ENCODE measurements at places on chromosomes 7 and 10.

DNA sequence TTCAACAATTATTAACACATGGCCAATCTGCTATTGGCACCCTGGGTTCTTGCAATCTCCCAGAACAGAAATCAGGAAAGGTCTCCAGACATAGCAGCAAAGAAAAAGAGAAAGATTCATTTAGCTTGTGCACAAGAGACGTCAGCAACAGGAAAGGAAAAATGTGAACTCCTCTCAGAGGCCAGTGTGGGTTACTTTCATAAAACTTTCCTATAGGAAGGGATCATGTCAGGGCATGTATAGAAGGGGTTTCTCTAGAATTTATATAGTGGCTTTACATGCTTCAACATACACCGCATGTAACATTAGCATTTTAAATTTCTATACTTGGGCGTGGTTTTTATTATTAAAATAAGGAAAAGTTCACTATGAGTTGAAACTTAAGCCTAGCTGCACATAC, 725.1 kb downstream of the SORCS1 start:
- DNase-seq = no peak

DNA sequence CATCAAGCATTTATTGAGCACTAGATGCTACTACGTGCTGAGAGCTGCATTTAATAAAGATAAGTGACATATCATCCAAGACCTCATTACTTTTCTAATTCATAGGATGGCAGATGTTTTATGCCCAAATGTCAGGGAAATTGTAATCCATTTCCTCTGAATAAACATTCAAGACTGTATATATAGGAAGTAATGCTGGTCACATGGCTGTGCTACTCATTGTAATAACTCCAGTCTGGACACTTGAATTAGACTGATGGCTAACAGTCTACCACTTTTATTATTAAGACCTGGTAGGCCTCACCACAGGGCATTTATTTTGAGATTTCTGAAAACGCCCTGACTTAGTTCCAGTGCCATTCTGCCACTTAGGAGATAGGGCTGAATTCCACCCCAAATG, 36.6 kb downstream of the PIK3AP1 start:
- DNase-seq = no peak

DNA sequence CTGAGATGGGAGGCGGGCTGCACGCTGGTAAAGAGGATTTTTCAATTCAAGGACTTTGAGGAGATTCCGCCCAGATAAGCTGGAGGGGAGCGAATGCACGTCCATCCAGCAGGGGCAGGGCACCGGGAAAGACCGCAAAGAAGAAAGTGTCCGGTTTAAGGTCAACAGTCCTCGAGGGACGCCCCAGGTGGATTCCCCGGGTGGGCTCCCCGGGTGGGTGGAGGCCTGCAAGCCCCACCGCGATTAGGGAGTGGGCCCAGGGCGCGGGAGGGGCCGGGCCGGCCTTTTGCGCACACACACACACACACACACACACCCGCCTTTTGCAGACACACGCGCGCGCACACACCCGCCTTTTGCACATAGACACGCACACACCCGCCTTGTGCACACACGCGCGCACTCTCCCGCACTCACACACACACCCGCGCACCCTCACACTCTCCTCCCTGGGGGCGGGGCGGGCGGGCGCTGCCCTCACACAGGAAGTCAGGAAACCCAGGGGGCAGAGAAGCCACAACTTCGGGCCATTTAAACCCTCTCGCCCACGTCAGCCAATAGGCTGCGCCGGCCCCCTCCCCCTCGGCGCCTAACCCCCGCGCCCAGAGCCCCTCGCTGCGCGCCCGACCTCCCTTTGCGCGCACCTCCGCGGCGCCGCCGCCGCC, 615 bp downstream of the ARHGAP12 start:
- DNase-seq = peak; percentile 17

GRCh38 chr10:123236126-123236525, 81.9 kb downstream of the BUB3 start:
- DNase-seq = no peak

DNA sequence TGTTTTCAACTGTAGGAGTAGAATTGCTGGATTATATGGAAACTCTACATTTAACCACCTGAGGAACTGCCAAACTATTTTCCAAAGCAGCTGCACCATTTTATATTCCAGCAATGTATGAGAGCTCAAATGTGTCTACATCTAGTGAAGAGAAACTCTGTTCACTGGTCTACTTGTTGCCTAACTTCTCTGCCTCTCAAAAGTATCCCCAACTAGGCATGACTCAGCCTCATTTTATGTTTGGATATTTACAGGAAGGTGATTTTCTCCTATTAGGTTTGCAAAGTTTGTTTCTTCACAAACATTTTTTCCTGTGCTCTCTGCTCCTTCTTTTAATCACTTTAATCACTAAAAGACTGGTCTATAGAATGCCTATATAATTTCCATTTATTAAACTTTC, 37.1 kb upstream of the SRI start:
- no peak for DNase-seq

DNA sequence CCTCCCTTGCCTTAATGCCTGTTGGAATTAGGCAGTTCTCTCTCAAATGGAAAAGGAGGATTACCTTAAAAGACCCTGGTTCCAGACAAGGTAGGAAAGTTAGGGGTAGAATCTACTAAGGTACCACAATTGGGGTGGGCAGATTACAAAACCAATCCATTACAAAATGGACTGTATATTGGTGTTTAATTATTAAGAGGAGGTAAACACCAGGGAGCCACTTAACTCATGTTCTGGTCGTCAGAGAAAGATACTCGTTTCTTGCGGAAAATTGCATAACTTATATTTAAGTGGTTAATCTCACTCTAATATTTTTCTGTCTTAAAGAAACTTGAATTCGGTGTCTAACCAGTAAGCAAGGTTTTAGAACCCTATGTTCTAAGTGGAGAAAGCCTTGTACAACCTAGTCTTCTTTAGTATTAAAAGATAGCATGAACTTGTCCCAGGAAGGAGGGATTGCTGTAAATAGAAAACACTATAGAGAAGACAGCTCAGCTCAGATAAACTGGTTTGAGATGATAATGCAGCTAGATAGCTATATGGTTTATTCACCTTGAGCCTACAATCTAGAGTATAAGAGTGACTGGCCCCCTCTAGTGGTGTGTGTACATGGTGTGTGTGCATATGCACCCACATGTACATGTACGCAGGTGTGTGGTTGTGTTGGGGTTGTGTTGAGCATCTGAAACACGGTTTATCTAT, 58.0 kb upstream of the STRIP2 start:
- peak; percentile 4 for DNase-seq

GRCh38 chr10:50629495-50630122, 5.9 kb upstream of the SGMS1 start:
- DNase-seq = no peak

DNA sequence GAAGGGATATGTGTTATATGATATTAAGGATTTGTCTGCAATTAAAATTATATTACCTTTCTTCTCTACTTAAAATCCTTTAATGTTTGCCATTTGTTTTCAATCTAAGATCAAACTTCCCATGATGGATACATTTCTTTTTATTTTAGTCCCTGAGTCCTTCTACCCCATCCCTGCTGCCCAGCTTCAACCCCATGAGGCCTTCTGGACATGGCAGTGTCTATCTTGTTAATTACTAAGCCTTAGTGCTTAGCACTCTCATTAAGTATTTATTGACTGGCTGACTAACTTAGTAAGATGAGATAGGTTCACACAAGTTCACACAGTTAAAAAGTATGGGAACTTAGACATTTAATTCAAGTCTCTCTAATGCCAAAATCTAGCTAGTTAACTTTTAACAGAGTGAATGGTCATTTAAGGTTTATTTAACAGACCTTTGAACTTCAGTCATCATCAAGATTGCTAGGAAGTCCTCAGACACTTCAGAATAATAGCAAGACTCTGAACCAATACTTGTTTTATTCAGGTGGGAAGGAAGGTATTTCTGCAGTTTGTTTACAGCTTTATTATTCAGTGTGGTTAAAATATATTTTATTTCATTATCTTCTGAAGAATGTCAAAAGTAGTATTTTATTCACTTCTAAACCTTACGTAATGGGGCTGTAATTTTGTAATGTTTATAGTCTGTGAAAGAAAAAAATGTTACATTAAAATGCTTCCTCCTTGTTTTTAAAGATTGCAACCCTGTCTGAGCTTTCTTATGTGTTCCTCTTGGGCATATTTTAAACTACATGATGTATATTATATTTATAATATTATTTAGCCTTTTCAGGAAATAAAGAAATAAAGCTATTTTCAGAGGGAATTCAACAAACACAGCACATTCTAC, 848.9 kb downstream of the REEP3 start:
- no peak for DNase-seq

DNA sequence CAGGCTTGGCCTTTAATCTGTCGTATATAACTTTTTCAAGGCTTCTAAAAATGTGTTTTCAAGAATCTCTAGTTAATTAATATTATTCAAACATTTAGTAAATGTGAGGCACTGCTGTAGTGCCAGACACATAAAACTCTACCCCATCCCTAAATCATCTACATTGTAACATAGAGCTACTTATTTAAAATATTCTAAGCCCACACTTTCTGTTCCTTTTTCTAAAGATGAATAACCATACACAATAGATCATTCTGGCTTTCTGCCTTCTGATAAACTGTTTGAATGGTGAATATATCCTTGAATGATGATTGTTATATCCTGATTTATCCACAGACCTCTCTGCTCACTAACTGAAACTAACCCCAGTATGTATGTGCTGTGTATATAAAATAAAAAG, 41.4 kb downstream of the BRAF start:
- DNase-seq = no peak

GRCh38 chr7:69328516-69328915, 269.8 kb upstream of the AUTS2 start:
- DNase-seq = no peak

- DNase-seq = no peak
Measured at GRCh38 chr7:48760528-48761265, 163.7 kb upstream of the CDC14C start.

DNA sequence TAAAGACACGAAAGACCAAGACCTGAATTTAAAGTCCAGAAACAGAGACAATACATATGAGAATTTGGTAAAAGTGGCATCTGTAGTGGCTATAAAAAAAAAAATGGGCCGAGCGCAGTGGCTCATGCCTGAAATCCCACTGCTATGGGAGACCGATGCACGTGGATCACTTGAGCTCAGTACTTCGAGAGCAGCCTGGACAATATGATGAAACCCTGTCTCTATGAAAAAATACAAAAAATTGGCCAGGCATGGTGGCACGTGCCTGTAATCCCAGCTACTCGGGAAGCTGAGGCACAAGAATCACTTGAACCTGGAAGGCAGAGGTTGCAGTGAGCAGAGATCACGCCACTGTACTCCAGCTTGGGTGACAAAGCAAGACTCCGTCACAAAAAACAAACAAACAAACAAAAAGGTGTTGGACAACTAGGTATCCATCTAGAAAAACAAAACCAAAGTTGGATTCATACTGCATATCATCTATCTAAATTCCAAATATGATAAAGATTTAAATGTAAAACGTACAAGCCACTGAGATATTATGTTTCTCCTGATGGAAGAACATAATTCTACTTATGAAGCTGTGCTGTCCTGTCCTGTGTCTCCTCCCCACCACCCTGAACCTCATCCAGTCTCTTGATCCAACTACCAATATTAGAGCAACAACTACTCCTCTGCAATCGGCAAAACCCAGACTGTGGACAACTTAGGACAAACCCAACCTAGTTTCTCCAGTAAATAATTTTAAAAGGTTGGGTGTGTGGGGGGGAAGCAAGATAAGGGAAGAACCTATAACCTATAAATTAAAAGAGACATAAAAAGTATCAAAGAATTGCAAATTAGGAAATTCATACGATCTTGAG, 53.7 kb downstream of the ATAD1 start:
- no peak for DNase-seq

- no peak for DNase-seq
Measured at GRCh38 chr10:66746711-66747110, 179.1 kb upstream of the LRRTM3 start.

Measured in activated CD8-positive, alpha-beta memory T cell treated with anti-CD3 and anti-CD28 coated beads for 1 hour (primary cell).